ENCODE measurements at places on chromosomes 6 and 20.

GRCh38 chr6:52994839-52995088 is 320 bp downstream of the GSTA4 start:
- DNase-seq = peak; percentile 34

- peak; percentile 40 for DNase-seq
Observed at GRCh38 chr6:131519670-131520436, 53.2 kb upstream of the ARG1 start.

GRCh38 chr6:35651244-35651643 is 37.5 kb downstream of the FKBP5 start:
- no peak for DNase-seq

GRCh38 chr20:48928832-48929725 is 7.6 kb downstream of the ARFGEF2 start:
- no peak for DNase-seq

GRCh38 chr6:151452750-151453427 is 963 bp upstream of the RMND1 start:
- DNase-seq = no peak

DNA sequence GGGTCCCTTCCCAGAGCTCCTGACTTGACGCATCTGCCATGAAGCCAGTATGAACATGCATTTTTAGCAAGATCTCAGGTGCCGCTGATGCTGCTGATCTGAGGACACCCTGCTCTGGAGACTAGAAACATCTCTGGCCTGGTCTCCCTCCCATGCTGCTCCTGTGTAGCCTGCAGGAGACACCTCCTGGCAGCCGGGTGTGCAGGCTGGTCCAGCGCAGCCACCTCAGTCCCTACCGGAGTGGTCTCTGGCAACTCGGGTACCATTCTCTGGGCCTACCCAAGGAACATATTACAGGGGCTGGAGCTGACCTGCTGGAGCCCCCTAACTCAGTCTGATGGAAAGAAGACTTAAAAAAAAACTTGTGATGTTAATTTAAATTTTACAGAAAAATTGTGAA is 20.1 kb downstream of the PHACTR3 start:
- DNase-seq = no peak

- no peak for DNase-seq
Observed at GRCh38 chr6:154491567-154492470, 18.7 kb downstream of the CNKSR3 start.

DNA sequence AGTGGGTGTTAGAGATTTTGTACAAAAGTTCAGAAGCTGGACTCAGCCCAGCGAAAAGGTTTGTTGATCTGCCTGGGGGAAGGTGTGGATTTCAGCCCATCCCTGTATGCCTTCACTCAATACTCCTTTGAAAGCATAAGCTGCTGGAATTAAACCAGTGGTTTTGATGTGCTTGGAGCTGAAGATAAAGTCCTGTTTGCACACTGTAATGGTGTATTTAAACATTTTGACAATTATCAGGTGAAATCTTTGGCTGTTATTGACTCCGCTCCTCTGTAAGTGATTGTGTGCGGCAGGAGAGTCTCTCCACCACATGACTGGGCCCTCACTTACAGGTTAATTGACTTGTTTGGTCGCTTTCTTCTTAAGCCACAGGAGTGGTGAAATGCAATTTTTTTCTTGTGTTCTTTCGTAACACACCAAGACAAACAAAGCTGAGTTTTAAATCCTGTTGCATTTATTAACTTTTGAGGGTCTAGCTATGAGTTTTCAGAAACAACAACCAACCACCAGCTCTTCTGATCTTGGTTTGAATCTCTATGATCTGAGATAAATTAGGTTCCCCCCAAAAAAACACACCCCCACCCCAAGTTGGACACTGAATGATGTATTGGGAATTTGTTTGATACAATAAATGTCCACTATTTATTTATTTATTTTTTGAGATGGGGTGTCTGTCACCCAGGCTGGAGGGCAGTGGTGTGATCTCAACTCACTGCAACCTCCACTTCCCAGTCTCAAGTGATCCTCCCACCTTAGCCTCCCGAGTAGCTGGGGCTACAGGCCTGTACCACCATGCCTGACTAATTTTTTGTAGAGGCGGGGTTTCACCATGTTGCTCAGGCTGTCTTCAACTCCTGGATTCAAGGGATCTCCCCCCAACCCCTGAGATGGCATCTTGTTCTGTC is 46.3 kb upstream of the NCOA3 start:
- DNase-seq = no peak

DNA sequence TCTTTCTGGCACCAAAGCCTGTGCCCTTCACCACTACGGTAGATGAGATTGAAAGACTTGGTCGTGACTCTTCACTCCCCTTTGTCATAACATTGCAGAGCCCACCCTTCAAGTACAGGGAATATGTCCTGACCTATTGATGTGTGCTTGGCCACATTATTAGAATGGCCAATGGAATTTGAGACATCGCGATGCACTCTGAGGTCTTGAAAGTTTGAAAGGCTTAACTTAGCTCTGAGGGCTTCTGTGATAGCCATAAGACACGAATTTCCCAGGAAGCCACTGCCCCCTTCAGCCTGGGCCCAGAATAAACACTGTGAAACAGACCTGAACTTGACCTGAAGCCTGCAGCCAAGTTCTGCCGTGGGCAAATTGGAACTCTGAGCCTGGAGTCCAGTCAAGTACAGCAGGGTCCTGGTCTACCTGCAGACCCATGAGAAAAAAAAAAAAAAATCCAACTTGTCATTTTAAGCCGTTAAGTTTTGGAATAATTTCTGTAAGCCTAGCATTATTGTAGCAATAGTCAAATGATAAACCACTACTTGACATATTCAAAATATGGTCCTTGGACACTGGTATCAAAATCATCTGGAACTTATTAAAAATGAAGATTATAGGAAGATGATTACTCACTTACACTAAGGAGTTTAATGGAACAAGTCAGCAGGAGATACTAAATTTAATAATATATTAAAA is 36.9 kb upstream of the TRAF3IP2 start:
- DNase-seq = peak; percentile 40

- peak; percentile 85 for DNase-seq
Observed at GRCh38 chr6:36028877-36029324, 1.3 kb downstream of the MAPK14 start.

DNA sequence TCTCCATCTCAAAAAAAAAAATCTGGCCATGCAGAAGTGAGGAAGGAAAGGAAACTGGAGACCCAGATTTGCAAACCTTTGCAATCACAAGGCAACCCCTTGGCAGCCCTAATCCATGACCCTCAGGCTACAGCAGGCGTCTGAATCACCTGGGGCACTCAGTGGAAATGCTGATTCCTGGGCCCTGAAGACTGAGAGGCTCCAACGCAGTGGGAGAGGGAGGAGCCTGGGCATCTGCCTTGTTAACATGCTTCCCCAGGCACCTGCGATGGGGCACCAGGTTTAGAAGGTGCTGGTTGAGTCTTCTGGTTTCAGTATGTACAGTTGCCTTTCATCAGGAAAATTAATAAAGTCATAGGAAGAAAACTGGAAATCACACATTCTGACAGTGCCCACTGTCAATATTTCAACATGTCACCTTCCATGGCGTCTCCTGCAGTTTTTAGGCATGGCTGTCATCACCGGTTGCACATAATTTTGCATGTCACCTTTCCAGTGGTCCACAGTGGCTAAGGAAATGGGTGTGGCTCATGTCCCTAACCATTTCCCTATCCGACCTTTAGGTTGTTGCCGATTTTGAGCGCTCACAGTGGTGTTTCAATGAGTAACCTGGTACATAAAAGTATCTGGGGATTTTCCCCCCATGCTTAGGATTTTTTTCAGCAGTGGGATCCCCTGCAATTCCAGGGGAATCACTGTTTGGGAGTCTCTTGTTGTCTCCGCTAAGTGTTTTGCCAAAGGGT is 56.9 kb downstream of the PREX1 start:
- no peak for DNase-seq

DNA sequence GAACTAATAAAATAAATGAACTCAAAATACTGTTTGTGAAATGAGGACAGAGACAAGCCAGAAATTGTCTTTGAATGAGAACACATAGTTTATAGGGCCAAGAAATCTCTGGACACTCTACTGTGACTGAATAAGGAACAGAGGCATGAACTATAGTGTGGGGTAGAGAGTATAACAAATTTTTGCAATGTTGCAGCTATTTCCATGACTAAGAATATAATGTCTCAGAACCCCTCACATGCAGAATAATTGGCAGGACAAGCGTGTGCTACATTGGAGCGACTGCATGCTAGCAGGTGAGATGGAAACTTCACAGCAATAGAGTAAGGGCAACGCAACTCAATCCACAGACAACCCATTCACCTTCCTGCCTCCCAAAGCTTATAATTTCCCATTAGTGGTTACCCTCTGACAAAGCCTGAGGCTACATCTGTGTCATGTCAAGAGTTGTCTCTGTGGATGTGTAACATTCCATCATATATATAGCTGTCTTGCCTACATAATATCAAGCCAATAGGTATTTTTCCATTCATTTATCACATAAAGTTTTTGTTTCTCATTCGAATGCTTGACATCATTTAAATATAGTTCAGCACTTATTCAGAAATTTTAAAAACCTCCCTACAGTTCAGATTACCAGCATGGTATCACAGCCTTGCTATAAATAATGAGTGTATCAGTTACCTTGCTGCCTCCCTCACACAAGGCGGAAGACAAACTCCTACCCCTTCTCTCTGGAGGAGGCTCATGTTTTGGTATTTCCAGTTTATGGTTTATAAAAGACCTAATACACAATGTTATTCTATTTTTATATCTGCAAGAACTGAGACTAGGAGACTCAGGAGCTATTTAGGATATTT is 47.9 kb upstream of the ECHDC1 start:
- DNase-seq = no peak

- DNase-seq = no peak
Observed at GRCh38 chr20:4950841-4951240, 50.5 kb downstream of the SLC23A2 start.

- DNase-seq = no peak
Observed at GRCh38 chr20:53672484-53673129, 79.0 kb upstream of the ZNF217 start.

DNA sequence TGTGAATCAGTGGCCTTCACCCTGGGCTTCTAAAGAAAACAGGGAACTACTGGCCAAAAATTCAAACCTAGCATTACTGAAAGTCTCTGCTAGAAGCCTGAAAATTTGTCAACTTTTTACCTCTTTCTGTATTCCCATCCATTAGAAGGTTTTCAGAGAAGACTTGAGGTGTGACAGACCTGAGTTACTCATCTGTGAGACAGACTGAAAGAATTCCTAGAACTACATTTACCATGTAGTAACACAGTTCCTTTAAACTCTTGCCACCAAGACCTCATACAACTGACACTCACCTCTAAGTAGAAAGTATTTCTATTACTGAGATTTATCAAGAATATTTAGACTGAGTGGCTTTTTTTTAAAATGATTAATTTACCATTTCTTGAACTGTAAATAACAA is 4.5 kb downstream of the DPM1 start:
- DNase-seq = no peak

DNA sequence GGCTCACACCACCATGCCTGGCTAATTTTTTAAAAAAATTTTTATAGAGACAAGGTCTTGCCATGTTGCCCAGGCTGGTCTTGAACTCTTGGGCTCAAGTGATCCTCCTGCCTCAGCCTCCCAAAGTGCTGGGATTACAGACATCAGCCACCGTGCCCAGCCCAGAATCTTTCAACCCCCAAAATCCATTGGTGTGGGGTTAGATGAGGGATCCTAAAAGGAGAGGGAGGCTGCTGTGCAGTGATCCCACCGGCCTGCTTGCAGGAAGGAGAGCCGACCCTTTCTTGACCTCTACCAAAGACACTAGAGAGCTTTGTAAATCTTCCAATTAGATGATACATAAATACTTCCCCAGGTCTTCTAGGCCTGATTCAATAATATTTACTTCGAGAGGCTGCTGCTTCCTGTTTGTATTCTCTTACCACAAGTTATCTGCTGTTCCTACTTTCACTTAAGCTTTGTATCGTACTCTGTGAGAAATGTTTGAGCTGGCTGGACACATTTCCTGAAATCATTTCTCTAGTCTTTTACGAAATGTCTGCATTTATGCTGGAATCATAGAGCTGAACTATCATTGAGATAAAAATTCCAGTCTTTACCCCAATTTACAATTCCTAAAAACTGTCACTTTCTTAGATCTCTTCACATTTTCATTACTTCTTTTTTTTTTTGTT is 49.3 kb upstream of the IER3 start:
- no peak for DNase-seq

DNA sequence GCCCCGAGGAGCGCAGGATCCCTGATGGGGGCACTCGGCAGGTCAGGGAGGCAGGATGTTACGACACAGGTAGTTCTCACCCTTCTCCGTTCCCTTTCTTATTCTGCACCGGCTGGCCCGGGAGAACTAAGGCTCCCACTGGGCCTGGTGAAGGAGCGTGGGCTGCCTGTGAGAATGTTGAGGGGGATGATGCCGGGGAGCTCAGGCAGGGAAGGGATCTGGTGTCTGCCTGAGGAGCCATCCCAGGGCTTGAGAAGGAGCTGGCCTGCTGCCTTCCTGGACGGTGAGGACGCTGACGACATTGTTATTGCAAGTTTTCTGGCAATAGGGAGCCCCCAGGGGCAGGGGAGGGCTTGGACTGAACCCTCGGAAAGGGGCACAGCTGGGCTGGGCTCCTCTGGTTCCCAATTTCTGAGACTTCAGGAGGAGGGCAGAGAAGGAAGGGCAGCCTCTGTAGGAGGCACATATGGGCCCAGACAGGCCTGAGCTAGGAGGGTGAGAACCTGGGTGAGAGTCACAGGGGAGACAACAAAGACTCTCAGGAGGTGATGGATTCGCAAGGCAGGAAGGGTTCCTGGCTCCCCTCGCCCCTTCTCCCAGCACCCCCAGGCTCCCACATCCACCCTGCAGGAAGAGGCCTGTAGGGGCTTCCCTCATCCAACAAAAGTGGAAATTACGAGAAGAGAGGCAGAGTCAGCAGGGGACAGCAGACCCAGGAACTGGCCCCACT is 32.8 kb downstream of the CYP21A2 start:
- no peak for DNase-seq

- no peak for DNase-seq
Observed at GRCh38 chr6:1609648-1610496, at the start of gene FOXC1. TSS of gene FOXC1 (plus strand) at chr6:1609915. CDS start at chr6:1610446, 531 bp downstream.

DNA sequence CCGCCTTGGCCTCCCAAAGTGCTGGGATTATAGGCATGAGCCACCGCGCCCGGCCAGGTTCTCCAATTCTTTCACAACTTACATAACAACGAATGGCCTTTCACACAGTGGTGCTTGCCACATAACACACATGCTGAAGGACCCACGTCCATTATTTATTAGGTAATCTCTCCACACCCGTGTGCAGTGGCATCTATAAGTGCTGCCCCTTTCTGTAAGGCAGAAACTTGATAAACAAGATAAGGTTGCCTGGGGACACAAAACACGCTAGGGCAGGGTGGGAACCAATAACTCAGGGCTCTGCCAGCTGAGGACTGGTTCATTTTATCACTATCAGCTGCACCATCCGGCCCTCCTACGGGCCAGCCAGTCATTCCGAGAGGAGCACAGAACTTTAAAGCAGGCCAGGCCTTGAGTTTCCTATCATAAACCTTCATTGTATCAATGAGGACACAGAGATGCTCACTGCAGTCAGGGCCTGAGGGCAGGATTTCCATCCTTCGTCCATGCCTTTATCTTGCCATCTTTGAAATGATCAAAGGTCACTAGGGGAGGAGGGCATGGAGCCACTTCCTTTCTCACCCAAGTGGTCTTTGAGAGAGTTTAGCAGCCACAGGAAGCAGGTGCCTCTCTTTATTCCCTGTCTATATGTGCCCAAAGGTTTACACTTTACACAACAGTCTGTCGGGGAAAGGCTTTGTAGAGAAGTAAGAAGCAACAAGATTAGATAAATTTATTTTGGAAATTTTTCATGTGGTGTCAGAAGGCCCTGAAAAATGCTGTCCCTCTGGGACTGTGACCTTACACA is 37.6 kb downstream of the GPLD1 start:
- DNase-seq = no peak

GRCh38 chr20:35654415-35654814 is 10.3 kb downstream of the CPNE1 start:
- DNase-seq = no peak
